ENCODE measurements at places on chromosomes 1 and 21.

DNA sequence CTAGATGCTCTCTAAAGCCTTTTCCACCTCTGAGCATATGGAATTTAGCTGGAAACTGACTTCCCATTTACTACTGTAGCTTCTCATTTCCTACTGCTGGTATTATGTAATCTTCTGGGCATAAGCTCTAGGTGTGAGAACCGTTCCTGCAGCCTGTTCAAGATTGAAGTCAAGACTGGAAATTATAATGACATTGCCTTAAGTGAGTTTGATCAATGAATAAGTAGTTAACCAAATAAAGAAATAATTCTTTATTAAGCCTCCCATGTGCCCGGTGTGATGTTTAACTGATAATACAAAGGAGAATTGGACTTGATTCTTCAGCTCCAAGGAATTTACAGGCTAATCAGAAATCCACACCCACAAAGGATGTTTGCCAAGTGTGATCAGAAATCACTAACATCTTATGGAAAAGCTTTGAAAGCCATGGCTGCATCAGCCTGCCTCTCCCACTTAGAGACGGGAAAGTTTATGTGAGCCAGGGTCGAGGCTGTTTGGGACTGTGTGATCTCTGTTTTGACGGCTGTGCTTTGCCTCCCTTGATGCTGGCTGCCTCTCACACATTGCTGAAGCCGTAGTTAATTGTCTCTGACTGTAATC lies 36.4 kb upstream of the PRELP start:
- no peak for DNase-seq

- no peak for DNase-seq
Observed at GRCh38 chr1:114902343-114902742, 47.7 kb downstream of the SYCP1 start.

DNA sequence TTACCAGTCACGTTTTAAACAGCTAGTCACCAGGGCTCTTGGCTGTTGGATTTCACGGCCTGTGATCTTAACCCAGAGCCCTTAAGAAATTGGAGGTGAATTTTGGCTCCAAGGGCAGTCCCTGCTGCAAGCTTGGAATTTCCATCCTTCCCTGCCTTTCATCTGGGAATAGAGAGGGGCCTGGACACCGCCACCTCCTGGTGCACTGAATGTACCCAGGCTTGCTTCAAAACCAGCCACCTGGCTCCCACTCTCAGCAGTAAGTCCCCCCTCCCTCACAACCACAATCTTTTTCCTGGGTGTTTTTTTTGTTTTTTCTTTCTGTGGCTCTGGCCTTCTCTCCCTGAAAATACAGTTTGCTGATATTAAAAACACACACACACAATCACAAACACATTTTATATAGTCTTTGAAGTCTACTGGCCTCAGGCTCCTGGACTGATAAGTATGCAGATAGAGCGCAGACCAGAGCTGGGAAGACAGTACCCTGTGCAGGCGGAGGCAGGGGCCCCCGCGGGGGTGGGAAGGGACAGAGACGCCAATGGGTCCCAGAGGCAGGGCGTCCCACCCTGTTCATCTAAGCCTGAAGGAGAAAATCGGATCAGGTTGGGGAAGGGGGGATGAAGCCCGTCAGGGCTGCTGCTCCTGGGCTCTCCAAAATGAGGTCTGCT lies 65.8 kb upstream of the IGSF21 start:
- no peak for DNase-seq

GRCh38 chr1:12191242-12192032 lies 24.6 kb downstream of the TNFRSF1B start:
- no peak for DNase-seq

GRCh38 chr1:243251539-243251938 lies 3.5 kb downstream of the CEP170 start:
- no peak for DNase-seq

DNA sequence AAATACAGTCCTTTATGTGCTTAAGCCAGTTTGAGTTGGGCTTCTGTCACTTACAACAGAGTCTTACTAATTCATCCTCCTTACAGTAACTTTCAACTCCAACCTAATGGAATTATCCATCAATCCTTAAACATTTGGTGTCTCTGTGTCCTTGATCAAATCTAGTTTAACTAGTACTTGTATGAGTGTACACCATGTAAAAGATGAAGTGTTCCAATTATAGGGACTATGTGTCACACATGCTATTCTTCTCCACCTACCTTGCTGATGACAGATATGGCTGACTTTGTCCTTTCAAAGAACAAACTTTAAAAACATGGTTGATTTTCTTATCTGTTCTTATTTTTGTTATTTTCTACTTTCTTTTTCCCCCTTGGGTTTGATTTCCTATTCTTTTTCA lies 60.4 kb upstream of the NBPF3 start:
- DNase-seq: no peak

DNA sequence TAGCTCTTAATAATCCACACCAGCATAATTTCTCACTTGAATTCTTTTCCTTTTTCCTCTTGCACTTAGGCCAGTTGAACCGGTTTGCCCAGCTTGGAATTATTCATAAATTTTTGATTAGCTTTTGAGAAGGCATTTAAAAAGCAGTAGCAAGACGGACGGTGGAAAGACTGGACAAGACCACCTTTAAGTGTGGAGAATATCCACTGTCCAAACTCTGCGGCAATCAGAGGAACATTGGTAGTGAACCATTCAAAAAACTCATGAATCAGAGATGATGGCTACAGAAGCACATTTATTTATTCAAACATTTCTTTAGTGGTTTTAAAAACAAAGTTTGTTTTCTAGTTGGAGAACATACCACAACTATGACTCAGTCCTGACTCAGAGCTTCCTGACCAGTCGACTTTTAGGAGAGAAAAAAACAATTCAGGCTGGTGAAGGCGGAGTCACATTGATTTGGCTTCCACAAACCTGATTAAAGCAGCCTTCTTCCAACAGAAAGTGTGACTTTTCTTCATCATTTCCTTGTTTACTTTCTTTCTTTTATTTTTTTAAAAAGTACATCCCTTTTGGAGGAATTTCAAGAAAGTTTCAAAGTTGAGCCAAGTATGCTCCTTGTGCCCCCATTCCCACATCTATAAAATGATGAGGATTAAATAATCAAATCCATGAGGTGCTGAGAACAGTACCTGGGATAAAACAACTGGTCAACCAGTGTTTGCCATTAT lies 128.8 kb downstream of the ADSS2 start:
- no peak for DNase-seq

DNA sequence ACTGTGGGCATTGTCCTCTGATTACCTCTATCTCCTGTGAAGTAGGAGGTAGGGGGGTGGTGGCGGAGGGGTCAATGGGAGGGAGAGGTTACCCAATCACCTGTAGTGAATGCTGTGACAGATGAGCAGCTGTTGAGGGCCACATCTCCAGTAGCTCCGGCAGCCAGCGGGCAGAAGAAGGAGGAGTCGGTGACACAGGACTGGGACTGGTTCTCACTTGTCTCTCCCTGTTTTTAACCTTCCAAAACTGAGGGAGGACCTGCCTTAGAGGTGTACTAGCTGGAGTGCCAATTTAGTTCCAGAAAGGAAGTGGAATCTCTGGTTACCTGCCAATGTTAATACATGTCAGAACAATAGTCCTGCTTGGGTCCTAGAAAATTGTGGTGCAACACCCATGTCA lies 56.2 kb upstream of the ENAH start:
- DNase-seq: no peak

GRCh38 chr1:175725684-175726083 lies 17.7 kb downstream of the TNR start:
- no peak for DNase-seq

Data from cortex of kidney (tissue), 1 donor.